NCI-H2081 (cell line): ENCODE measurements at places on chromosomes 16 and 17.

DNA sequence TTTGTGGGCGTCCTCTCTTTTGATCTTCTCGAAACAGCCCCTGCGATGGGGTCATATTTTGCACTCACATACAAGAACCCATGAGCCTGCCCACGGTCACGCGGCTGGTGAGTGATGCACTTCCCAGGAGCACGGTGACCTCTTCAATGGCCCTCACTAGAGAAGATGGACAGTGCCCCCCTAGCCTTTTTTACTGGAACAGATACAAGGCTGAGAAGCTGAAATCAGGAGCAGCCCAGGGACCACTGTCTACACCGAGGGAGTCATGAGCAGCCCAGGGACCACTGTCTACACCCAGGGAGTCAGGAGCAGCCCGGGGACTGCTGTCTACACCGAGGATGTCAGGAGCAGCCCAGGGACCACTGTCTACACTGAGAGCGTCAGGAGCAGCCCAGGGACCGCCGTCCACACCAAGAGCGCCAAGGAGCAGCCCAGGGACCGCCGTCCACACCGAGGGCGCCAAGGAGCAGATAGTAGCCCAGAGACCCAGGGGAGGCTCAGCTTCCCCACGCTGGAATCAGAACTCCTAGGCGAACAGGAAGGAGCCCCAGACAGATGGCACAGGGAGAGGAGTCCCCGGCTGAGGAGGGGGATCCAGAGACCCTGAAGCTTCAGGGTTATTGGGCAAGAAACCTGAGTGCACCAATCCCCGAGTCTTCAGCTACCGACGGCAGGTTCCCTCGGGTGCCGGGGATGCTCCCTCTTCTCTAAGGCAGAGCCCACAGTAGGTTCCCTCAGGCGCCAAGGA lies 23.7 kb downstream of the ACSF3 start:
- DNase-seq: no peak

- DNase-seq: no peak
Observed at GRCh38 chr16:52451971-52452421, 94.9 kb downstream of the TOX3 start.

GRCh38 chr17:80359422-80360110 lies 55.4 kb upstream of the ENDOV start:
- no peak for DNase-seq

GRCh38 chr17:70158591-70158990 lies 10.7 kb upstream of the KCNJ2 start:
- DNase-seq: no peak

- DNase-seq: no peak
Observed at GRCh38 chr16:88608076-88608475, 30.3 kb upstream of the IL17C start.

- no peak for DNase-seq
Observed at GRCh38 chr16:19269098-19269497, 16.4 kb upstream of the CLEC19A start.

DNA sequence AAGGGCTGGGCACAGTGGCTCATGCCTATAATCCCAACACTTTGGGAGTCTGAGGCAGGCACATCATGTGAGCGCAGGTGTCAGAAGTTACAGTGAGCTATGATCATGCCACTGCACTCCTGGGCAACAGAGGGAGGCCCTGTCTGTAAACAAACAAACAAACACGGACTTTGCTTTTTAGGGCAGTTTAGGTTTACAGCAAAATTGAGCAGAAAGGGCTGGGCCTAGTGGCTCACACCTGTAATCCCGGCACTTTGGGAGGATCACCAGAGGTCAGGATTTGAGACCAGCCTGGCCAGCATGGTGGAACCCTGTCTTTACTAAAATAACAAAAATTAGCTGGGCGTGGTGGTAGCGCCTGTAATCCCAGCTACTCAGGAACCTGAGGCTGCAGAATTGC lies 3.3 kb upstream of the CARHSP1 start:
- no peak for DNase-seq
